ENCODE measurements at places on chromosomes 7 and 10. TPM values are rescaled to one million over a fixed set of nuclear protein-coding genes. Genes with fewer than 3 reads are reported as not detected.

GRCh38 chr7:128879939-128880746 lies 17.5 kb downstream of the ATP6V1F start:
- DNase-seq, result peak; percentile 90

Gene GTF2I
- total RNA-seq, result 310 TPM

DNA sequence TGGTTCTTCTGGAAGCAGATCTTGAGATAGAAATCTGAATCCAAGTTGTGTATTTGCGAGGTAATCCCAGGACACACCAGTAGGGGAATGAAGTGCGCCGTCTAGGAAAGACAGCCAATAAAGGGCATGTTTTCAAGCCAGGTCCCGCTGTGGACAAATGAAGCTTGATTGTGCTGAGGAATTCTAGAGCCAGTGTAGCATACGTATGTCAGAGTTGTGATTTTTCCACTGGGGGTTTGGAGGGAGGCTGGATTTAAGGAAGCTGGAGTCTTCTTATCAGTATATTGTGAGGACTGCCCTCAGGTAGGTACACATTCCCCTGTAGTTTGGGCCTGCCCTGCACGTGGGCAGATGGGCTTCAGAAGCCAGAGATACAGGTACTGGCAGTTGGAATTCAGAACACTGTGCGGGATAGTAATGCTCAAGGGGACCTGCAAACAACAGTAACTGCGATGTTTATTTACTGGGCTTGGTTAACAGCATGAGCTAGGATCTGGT lies 50.9 kb downstream of the GALNT11 start:
- peak; percentile 67 for DNase-seq

GRCh38 chr10:25696013-25696708 lies 237.9 kb upstream of the MYO3A start:
- no peak for DNase-seq

Data from neural progenitor cell (in vitro differentiated cells).